ENCODE measurements at places on chromosomes 2 and 18.

DNA sequence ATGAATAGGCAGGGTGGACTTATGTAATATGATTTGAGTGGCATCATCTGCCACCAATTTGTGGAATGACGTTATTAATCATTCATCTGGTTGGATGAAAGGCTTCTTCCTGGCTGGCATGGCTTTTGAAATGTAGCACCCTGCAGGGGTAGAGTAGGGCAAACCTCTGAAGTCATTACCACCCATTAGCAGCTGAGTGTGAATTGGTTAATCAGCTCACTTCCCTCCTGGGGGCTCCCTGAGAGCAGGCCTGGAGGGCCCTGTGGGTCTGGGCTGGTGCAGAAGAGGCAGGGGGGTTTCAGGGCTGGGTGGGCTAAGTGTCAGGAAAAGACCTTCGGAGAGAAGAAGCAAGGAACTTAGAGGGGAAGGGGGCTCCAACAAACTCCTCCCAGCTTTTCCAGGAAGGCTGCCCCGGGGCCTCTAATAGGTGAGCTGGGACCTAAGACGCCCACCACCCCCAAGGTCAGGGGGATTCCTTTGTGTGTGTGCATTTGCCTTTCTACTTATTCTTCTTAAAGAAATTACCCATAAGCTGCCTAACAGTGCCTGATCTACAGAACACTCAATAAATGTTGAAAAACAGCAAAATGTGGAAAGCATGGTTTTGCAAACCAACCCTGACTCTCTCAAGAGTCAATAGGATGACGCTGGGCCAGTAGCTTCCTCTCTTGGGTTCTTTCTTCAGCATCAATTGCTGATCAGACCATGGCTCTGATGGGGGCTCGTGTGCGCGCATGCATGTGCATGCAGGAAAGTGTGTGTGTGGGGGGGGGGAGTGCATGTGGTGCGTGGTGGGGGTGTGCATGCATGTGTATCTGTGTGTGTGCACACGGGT lies 49.7 kb upstream of the ZNF516 start:
- peak; percentile 33 for DNase-seq

GRCh38 chr18:36020174-36020711 lies 47.1 kb downstream of the RPRD1A start:
- no peak for DNase-seq

GRCh38 chr18:77207540-77207939 lies 42.1 kb upstream of the GALR1 start:
- peak; percentile 83 for DNase-seq

DNA sequence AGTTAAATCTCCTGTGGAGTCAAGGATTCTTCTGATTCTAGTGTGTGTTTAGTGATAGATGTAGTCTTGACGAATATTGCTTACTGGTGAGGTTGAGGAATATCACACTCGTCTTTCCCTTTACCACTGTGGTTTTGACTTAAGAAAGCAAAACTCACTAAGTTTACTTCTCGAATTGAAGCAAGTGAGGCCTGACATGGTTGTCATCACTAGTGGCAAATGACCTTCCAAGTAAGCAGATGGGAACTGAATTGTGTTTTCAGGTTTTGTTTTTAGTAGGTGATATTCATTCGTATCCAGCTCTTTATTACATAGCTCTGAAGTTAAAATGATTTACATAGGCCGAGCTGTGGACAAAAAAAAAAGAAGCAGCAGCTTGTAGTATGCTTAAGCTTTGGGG lies 20.6 kb upstream of the DSG4 start:
- DNase-seq = no peak

DNA sequence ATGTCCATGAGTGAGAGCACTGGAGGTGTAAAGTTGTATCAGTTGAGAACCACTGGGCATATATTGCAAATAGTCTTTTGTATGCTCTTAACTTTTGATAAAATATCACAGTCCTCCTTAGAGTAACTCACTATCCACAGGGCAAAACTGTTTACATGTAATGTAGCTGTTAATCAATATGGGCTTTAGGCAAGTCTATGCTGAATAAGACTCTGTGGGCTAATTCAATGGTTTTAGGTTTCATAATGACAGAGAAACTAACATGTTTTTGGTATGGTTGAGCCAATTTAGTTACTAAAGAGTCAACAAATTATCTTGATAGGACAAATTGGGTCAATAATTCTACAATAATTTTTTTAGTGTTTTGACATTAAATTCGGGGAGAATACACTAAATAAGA lies 1134.9 kb upstream of the FAM98A start:
- no peak for DNase-seq

DNA sequence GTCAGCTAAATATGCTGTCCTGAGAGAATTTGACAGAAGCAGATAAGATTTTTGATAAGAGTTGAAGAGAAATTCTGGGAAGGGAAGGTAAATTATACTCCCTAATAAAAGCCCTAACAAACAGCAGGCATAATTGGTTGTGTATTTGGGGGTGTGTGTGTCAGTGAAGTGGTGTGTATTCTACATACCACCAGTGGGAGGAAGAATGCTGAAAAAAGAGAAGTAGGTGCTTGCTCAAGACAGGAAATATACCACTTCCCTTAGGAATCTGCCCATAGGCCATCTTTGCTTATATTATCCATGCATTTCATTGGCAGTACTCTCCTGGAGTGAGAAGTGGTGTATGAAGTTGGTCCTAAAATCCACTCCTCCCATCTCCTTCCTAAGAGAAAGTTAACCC lies 76.2 kb downstream of the FMNL2 start:
- DNase-seq = no peak

DNA sequence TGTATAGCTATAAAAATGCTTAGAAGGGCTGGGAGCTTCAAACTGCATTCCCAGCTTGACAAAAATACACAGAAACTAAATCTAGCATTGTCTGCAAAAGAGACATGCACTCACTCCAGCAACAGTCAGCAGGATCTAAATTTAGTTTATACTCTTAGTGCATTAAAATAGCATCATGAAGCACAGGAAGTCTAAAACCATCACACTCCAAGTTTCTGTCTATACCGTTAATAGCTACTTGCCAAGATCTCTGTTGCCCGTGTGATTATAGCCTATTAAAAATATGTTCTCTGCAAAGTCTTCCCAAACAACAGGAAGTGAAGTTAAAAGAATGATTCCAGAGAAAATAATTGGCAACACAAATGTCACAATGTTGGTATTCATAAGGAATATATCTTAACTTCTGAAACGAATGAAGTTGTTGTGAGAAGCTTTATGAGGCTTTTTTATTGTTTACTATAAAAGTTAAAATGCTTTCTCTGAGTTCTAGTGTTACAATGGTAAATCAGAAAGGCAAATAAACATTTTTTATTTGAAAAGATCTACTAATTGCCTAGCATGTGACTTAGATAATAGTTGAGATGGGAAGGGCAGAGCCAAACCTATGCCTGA lies 184.2 kb downstream of the ZNF385B start:
- DNase-seq = no peak

DNA sequence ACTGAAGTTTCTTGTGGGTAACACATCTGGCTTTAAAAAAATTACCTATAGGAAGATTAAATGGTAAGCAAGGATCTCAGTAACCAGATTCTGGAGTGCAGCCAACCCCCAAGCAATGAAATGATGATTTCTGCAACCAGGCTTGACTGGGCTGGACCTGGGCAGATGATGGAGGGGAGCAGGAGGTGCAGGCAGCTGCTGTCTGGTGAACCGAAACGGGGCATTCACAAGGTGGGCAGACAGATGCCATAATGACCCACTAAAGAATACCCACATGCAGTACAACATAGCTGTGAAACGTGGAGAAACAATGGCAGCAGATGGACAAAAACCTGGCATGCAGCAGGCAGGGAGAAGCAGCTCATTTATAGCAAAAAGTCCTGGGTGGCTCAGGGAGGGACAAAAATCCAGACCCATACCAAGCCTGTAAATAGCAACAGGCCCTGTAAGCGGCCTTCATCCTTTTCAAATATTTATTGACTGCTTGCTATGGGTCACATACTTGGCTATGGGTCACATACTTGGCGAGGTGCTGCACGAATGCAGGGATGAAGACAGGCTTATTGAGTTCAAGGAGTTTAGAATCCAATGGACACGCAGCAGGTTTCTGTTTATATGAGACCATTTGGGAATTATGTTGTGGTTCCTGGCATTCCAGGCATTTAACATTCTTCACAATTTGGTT lies 244.7 kb downstream of the HRH4 start:
- DNase-seq = no peak

DNA sequence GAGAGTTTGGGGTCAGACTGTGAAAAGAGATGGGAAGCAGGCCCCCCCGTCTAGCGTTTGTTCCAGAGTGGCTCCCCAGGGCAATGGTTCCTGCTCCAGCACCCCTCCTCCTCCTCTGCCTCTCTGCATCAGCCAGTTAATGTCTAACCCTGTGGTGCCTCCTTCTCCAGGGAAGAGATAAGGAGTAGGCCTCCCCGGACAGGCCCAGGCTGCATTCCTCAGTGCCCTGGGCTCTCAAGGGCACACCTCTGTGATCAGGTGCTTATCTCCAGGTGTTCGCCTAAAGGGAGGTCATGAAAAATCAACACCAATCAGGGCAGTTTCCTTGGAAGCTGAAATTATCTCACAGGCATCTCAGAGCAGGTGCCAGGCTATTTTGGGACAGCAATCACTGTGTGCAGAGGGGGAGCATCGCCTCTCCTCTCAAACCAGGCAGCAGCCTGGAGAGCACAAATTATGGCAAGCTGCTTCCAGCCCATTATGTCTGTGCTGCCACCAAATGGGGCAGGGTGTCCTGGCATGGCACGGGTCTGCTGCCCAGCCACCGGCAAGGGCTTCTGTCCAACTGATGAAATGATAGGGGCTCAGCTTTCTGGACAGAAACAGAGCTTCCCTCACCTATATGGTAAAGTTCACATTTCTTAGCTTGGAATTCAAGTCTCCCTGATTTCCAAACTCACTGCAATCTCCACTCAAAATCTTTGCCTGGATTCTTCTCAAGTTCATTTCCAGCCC lies 255.8 kb upstream of the SLC14A2 start:
- no peak for DNase-seq

All from upper lobe of right lung (tissue), 1 donor.